Adipose tissue (tissue), 3 donors: ENCODE measurements at places on chromosomes 16 and 17. TPM values are rescaled to one million over a fixed set of nuclear protein-coding genes. Genes with fewer than 3 reads are reported as not detected.

The TBC1D3H gene
- not detected for polyA plus RNA-seq

The PPL gene
- polyA plus RNA-seq: 9.9 TPM

The TEX14 gene
- polyA plus RNA-seq: 0.05 TPM

The TMEM235 gene
- polyA plus RNA-seq: 0.06 TPM
